ENCODE measurements at places on chromosomes 11 and 22. TPM values are rescaled to one million over a fixed set of nuclear protein-coding genes. Genes with fewer than 3 reads are reported as not detected.

DNA sequence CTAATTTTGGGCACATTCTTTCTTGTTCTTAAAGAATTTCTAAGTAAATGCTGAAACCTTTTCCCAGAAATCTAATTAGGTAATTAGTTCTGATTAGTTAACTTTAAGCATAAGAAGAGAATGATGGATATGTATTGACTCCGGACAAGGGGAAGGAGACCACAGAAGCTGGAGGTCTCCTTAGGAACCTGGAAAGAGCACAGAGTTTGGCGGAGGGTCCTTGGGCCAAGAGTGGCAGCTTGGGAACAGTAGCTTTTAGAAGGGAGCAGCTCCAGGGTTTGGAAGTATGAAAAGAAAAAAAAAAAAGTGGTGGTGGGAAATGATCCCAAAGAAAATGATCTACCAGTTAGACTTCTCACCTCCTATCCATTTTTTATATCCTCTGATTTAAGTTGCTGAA, 42.7 kb downstream of the FAT3 start:
- no peak for DNase-seq

The VPREB1 gene
- not detected for total RNA-seq

DNA sequence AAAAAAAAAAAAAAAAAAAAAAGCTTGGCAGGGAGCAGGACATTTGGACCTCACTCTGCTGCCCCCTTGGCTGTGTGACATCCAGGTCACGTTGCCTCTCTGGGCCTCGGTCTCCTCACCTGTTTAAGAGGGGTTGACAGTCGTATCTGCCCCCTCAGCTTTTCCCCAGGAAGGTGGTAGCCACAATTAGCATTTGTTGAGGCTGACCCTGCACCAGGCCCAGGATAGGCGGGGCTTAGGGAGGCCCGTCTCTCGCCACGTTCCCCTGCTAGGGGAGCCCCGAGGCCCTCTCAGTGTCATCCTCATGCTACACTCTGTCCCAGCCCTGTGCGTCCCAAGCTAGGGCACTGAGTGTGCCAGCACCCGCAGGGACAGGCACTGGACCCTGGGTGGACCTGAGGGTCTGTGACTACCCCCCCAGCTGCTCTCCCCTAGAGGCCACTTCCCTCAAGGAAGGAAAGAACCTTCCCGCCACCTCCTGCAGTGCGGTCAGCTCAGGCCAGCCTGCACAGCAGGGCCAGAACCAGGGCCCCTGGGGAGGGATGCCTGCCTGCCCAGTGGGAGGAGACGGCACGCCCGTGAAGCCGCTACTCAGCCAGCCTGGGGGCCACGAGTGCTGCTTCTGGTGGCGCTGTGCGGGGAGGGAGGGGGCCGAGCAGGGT, 38.5 kb upstream of the PPARA start:
- DNase-seq: no peak

- no peak for DNase-seq
Measured at GRCh38 chr11:23973244-23973643, 523.6 kb upstream of the LUZP2 start.

DNA sequence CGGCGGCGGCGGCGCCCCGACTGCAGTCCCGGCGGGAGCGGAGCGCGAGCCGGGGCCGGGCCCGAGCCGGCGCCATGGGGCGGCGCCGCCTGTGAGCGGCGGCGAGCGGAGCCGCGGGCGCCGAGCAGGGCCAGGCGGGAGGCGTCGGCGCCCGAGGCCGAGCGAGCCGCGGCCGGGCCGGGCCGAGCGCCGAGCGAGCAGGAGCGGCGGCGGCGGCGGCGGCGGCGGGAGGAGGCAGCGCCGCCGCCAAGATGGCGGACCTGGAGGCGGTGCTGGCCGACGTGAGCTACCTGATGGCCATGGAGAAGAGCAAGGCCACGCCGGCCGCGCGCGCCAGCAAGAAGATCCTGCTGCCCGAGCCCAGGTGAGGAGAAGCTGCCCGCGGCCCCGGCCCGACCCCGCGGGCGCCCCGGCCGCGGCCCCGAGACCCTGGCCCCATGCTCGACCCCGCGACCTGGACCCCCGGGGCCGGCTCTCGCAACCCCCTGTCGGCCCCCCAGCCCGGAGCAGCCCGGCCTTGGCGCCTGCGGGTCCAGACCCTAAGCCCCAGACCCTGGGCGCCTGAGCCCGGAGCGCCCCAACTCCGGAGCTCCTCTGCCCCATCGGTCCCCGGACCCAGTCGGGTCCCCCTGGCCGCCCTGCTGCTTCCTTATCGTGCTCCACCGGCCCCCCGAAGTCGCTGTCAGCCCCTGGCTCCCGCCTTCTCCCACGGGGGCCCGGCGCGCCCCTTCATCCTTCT, at the start of gene GRK2:
TSS of gene GRK2 (plus strand) at position 25 of the 739 bp plus-strand sequence. CDS start at position 252, 227 bp downstream.
- DNase-seq: no peak

DNA sequence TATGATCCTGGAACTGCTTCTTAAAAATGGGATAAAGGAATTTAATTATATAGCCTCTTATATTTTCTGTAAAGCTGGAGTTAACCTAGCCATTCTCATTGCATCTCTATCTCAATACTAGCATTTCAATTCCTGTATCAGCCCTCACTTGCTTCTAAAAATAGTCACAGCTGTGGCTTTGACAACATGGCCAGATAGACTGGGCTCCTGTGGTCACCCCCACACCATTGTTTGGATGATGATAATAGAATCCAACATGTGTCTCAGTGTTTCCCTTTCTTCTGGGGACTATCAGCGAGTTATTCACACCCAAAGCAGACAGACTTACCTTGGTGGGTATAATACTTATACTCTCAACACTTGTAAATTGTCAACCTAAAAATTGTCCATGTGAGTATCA, 6.9 kb downstream of the VWA5A start:
- DNase-seq: no peak

DNA sequence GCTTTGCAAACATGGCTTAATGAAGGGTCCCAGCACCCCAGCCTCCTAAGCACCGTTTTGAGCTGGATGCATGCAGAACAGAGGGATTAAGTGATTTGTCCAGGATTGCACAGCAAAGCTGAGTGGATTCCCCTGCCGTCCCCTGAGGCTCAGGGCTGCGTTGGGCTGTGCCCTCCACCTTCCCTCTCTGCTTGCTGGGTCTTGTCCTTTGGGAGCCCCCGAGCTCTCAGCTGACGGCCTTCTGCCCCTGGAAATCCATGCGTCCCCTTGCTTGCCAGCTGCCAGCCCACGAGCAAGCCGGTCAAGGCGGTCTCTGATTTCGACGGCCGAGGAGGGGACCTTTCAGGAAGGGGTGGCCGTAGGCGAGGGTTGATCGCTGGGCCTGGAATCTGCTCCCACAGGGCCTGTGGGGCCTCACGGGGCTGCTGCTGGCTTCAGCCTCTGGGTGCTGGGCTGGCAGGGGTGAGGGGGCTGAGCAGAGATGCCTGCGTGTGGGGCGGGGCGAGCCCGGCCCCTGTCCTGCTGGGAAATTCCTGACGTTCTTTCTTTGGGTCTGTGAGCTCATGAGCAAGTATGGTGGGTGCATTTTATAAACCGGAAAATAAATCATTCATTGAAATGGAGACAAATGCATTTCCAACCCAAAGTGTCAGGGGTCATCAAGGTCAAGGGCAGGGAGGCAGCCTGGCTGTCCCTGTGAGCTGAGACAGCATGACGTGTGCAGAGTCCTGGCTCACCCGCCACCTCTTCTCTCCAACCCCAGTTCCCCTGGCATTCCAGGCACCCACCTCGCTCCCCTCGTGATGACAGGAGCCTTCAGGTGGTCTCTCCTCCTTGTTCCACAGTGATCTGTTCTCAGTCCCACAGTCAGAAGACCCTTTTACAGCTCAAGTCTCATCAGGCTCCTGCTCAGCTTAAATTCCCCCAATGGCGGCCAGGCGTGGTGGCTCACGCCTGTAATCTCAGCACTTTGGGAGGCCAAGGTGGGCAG, 28.1 kb downstream of the FGF4 start:
- no peak for DNase-seq

DNA sequence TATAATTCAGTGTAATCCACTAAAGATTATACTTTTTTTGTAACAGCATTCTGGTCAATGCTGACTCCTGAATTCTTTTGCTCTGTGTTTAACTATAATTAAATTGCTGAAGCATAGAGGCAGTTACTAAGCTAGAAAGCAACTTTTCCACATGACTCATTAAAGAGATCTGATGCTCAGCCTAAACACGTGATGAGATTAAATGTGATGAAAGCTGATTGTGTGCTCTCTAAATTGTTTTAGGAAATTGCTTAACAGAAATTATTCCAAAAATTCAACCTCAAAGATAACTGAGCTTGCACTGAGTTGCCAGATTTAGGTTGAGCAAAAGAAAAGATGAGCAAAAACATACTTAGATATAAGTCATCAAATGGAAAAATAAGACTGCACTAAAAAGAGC, 1033.6 kb downstream of the FAM181B start:
- DNase-seq: no peak

DNA sequence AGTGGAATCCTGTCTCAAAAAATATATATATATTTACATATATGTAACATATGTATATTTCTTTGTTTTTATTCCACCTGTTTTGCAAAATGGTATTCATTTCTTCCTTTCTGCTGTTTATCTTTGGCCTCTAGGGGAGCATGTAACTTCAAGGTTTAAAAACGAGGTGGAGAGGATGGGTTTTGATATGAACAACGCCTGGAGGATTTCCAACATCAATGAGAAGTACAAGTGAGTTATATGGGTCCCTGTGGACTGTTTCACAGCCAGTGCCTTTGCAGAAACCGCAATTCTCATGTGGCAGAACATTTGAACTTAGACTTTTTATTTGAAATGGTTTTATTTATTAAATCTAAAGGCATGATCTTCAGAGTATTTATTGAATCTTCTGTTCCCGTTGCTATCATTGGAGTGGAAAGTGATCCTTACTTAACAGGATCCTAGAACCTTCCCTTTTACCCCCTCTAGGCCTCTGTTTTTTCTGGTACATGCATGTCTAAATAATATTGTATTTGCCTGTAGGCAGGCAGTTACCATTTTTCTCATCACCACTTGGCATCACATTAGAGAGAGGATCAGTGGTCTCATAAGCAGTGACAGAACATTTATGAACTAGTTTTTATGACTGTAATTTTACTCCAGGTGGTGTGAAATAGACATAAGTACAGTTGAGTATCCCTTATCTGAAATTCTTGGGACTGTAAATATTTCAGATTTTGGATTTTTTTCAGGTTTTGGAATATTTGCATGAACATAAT, 81.5 kb upstream of the HORMAD2 start:
- DNase-seq: no peak

DNA sequence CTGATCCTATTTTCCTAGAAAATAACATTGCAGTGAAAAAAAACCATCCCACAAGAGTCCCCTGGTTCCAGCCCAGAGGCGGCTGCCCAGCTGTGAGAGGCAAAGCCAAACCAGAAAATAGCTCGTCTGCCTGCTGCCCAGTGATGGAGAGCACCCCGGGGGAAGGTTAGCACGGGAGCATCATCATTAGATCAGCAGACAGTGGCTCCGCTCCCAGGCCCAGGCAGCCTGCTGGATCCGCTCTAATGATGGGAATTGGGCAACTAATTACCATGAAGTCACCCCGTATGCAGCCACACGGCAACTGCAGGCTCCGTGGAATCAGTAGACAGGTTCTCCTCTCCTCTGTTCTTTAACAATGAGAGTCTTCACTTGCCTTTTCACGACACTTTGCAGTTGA, 17.1 kb upstream of the B3GAT1 start:
- DNase-seq: no peak

GRCh38 chr11:116101902-116102301, 597.7 kb upstream of the CADM1 start:
- no peak for DNase-seq

DNA sequence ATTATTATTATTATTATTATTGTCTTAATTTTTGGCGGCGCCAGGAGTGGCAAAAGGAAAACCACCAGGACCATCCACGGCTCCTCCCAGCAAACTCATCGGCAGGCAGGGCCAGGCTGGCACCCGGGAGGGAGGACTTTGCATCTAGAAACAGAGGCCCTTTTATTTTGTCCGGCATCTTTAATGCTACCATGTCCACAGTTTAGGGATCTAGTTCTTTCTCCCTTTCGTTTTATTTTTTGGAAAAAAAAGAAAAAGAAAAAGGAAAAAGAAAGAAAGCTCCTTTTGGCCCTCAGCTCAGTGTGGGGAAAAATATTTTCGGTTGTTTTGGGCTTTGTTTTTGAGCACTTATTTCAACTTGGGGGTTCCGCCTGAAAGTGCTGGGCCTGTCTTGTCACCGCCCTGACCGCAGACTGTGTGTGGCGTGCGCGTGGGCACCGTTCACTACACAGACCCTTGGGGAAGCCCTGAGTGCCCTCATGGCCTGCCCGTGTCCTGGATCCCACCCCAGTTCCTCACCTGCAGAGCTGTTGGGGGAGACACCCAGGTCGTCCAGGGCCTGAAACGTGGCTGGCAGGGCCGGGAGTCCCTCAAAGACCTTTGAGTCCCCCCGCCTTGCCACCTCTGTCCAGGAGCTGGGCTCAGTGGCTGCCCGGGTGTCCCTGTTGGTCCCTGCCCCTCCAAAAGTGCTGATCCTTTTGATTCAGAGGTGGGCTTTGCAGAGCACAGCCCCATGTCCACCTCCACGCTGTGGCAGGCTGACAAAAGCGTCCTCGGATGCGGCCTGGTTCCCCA, 69.1 kb upstream of the PPARA start:
- DNase-seq: no peak

DNA sequence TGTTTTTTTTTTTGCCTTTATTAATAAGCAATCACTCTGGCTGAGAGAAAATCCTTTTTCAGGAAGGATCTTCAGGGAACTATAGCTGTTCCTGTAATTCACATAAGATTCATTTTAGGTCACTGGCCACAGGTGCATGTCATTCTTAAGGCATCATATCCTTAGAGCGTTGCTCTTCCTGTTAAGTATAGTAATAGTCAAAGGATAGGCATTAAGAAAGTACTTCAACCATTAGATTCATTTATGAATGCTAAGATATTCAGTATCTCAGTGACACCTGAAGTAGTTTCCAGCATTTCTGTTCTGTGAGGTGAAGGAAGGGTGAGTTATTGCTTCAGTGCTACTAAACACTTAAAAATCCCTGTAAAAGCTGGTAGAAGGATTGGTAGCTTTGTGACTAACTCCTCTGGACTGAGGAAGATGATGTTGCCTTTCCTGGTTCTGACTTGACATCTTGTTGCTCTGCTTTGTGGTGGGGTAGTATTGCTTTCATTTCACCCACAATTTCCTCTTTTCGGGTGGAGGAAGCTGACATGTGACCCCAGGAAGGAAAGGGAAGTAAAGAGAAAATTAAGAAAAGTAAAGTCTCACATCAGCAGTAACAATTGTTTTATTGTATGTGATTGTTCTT, 34.7 kb downstream of the RNF169 start:
- no peak for DNase-seq

The SLC25A18 gene
- 0.92 TPM for total RNA-seq

The UPB1 gene
- total RNA-seq: 0.83 TPM

The DDTL gene
- 3.0 TPM for total RNA-seq

The MPZL3 gene
- total RNA-seq: 23.2 TPM

DNA sequence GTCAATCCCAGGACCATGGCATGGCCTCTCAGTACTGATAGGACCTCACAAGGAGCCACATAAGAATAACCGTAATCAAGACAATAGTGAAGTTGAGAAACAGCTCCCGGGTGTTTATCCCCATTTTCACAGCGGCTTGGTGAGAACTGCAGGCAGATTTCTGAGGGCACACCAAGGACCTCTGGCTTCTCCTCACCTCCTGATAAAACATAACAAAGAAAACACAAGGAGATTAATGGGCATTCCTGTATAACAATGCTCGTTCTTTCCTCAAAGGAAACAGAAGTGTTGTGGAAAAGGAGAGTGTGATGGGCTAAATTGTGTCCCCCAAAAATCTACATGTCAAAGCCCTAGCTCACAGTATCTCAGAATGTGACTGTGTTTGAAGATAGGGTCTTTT, 4.0 kb downstream of the SLN start:
- DNase-seq: no peak
